NCI-H2107 (cell line): ENCODE measurements at places on chromosomes 16 and 17.

- DNase-seq: no peak
Observed at GRCh38 chr17:17683710-17684365, 2.6 kb downstream of the RAI1 start.

GRCh38 chr16:2752850-2753732 is 653 bp downstream of the SRRM2 start:
- peak; percentile 47 for DNase-seq

GRCh38 chr16:3030222-3031212 is 6.2 kb downstream of the BICDL2 start:
- no peak for DNase-seq

- no peak for DNase-seq
Observed at GRCh38 chr16:78775161-78775561, 675.7 kb downstream of the WWOX start.

GRCh38 chr17:80337195-80337895 is 76.7 kb downstream of the RNF213 start:
- DNase-seq: no peak

DNA sequence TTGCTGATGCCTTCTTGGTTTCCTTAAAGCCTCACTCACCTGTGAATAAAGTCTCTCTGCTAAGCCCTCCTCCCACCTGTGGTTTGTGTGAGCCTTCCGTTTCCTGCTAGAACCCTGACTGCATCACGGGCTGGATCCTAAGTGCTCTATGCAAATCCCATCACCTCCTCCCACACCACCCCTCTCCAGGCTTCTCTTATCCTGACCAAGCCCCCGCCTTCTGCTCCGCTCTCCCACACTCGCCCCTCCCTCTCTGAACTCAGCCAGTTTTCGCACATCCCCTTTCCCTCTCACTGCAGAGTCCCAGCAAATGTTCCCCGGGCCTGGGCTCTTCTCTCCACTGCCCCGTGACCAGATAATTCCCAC is 51.8 kb downstream of the PIMREG start:
- no peak for DNase-seq

- no peak for DNase-seq
Observed at GRCh38 chr17:55728833-55729232, 6.2 kb upstream of the TMEM100 start.

GRCh38 chr17:54968988-54969332 is 395 bp downstream of the STXBP4 start:
- DNase-seq: no peak

GRCh38 chr16:57637424-57637823 is 9.0 kb downstream of the ADGRG1 start:
- no peak for DNase-seq

DNA sequence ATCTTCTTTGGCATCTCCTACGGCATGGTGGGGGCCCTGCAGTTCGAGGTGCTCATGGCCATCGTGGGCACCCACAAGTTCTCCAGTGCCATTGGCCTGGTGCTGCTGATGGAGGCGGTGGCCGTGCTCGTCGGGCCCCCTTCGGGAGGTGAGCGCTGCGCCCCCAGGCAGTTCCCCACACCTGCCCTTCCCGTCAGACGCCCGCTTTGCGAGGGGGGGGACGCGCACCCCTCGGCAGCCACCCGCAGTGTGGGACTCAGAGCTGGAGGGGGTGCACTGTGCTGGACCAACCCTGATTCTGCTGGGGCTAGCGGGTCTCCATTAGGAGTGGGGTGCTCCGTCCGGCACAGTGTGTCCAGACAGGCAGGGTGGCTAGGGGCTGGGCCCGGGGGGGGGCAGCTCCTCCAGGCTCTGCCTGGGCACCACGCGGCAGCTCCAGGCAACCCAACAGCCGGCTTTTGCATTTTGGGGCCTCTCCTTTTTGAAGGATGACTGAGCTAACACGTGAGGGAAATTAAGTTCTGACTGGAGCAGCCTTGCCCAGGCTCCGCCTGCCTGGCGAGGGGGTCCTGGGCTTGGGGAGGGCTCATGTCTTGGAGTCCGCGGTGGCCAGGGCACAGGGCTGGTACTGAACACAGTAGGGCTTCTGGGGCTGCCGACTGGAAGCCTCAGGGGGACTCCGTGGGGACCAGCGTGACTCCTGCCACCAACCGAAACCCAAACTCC is 9.1 kb downstream of the SLC16A3 start:
- no peak for DNase-seq

- no peak for DNase-seq
Observed at GRCh38 chr16:57013229-57013628, 23.9 kb downstream of the NLRC5 start.

GRCh38 chr16:56355786-56356275 is 69.5 kb downstream of the AMFR start:
- DNase-seq: no peak

DNA sequence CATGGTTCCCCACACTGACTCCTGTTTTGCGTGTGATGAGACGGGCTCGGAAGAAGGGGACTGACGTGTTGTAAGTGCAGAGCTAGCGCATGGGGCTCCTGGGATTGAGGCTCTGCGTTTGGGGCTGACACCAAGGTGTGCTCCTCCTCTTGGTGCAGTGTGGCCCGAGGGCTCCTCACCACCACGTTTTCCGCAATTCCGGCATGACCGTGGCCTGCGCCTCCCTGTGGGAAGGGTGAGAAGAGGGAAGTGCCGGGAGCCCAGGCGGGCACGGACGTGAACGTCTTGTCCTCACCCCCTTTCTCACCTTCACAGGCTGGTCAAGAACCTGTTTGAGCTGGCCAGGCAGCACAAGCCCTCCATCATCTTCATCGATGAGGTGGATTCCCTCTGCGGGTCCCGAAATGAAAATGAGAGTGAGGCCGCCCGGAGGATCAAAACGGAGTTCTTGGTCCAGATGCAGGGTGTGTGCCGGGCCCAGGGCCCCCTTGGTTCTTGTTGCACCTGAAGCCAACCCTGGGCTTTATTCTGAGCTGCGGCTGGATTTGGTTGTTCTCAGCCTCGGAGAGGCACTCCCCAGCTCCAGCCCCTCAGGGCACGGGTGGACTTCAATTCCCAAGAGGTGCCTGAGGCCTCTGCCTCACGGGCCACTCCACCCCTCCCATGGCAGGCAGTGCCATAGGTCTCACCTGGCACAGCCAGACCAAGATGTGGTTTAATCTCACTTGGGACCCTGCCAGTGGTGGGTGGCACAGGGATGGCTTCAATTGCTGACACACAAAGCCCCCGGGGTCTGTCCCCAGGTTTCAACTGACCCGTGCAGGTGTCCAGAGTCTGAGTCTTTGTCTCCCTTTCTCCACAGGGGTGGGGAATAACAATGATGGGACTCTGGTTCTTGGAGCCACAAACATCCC is 8.9 kb downstream of the VPS4A start:
- DNase-seq: no peak

DNA sequence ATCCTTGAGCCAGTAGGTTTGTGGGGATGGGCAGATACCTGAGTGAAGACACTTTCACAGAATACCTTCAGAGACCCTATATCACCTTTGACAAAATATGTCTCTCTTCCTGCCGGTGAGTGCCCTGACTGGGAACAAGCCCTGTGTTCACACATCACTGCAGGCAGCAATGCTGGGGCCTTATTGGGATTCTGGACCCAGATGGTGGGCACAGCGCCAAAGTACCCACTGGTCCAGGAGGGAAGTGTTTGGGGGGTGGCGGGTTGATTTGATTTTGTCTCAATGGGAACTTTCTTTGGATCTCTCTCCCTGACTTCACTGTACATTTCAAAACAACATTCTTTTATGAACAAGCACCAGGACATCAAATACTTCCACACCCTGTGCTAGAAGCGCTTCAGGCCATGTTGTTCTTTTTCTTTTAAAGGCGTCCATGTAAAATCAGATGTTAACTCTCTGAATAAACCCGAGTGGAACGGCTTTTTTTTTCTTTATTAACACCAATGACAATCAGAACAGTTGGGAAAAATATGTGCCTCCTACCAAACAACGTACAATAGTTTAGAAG is 62.4 kb upstream of the AKTIP start:
- no peak for DNase-seq

- DNase-seq: no peak
Observed at GRCh38 chr16:27193300-27193990, 9.9 kb upstream of the KDM8 start.

DNA sequence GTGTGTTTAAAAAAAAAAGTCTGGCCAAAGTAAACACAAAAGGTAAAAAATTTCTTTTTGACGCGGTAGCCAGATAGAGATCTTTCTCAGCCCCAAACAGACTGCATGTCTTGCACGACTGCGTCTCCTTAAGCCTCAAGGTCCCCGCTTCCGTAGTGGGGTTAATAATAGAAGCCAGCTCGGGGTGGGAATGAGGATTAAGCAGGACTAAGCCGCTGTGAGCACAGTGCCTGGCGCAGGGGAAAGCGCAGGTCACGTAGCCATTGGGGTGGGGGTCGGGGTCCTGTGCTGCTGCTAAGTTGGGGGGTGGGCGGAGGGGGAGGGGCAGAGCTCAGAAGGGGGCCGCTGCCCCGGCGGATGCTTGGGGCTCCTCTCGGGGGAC is 521 bp downstream of the GGA2 start:
- DNase-seq: no peak

- DNase-seq: no peak
Observed at GRCh38 chr16:62034231-62035114, 1.8 kb downstream of the CDH8 start.

DNA sequence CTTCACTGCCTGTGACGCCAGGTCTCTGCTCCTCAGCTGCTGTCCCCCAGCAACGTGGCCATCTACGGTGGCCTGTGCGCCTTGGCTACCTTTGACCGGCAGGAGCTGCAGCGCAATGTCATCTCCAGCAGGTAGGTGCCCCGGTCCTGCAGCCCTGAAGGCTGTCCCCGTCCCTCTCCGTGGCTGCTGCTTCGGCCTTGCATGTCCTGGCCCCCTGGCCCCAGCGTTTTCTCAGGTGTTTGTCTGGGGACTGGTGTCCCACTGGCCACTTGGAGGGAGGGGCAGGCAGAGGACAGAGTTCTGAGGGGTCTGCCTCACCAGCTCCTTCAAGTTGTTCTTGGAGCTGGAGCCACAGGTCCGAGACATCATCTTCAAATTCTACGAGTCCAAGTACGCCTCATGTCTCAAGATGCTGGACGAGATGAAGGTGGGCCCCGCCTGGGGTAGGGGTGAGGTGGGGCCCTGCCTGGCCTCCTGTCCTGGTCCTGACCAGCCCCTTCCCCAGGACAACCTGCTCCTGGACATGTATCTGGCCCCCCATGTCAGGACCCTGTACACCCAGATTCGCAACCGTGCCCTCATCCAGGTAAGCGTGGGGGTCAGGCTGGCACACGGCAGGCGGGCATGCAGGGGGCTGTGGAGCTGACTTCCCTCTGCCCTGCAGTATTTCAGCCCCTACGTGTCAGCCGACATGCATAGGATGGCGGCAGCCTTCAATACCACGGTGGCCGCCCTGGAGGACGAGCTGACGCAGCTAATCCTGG is 4.4 kb downstream of the GPS1 start:
- DNase-seq: no peak

DNA sequence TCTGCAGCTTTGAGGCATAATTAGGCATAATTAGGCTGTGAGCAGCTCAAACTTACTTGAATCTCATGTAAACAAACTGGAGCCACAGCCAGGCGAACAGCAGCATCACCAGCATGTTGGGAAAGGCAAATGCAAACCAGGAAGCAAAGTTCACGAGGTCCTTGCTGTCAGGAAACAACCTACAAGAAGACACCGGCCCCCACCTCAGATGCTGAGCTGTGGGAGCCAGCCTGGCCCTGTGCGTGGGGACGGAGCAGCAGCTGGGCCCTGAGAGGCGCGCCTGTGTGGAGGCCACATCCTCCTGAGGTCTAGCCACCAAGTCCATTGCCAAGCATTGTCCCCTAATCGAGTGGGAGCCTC is 12.2 kb downstream of the SLC13A5 start:
- DNase-seq: no peak

- DNase-seq: peak; percentile 29
Observed at GRCh38 chr17:75557075-75557851, 30.3 kb upstream of the MYO15B start.
